Stimulated activated CD8-positive, alpha-beta memory T cell treated with anti-CD3 and anti-CD28 coated beads, Interleukin-7, amount 100 ng/mL, for 24 hours (primary cell): ENCODE measurements at places on chromosomes 2 and 18.

- DNase-seq = no peak
Measured at GRCh38 chr18:11752116-11752911, 63.2 kb downstream of the GNAL start.

- DNase-seq = no peak
Measured at GRCh38 chr2:238820916-238821315, 27.0 kb upstream of the TWIST2 start.

DNA sequence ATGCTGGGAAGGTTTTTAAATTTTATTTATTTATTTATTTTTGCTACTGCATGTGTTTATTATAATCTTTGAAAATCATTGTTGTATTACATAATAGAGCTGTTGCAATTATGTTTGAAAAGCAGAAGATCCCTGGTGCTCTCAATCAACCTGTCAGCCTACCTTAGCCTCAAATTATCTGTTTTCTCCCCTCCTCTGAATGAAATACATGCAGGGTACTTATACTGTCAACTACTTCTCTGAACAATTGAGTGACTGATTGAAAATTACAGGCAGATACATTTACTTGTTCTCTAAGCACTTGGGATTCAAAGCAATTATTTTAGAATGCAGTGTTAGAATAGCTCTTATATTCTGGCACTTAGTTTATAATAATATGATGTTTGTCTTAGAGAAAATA, 8.1 kb downstream of the KYNU start:
- no peak for DNase-seq

GRCh38 chr2:8296306-8296705, 385.6 kb upstream of the ID2 start:
- no peak for DNase-seq

- no peak for DNase-seq
Measured at GRCh38 chr2:134039912-134040581, 213.8 kb upstream of the MGAT5 start.

GRCh38 chr2:41966431-41966893, 81.4 kb upstream of the PKDCC start:
- DNase-seq = no peak

DNA sequence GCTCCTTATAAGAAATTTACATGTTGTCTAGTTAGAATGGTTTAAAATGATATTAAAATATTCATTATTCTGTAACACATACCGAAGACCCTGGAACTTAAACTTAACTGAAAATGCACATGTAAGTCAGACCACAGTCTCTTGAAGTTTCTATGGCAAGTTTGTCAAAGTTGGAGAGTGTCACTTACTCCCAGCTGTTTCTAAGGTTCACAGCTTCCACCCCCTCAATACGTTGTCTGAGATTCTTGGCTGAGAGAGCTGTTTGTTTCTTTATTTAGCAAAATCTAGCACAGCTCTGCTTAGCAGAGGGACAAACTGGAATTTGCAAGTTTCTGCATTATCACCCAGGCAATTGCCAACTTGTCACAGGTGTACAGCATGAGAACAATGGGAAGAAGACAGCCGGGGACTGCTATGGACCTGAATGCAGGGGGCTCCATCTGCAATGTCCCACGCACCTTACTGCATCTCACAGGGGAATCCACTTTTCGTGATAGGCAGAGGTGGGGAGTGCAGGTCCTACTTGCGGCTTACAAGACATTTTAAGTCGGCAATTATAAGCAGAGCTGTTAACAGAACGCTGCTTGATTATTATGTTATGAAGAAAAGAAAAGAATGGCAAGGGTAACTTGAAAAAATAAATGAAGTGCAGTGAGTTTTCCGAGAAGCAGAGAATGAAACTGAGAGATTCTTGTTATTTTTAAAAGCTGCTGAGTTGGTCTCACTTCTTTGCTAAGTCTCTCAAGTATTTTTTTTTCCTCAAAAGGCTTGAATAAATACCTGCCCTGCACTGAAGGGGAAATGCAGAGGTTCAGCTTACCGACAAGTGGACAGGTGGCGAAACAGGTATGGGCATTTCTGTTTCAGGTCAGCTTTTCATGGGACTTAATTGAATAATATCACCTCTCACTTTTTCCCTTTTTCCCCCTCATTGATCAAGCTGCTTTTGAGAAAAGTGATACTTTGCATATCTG, 1072.1 kb upstream of the FANCL start:
- DNase-seq = no peak

- DNase-seq = no peak
Measured at GRCh38 chr2:149799013-149799705, 211.6 kb upstream of the MMADHC start.

- DNase-seq = no peak
Measured at GRCh38 chr2:190407246-190407661, 901 bp upstream of the MFSD6 start.

DNA sequence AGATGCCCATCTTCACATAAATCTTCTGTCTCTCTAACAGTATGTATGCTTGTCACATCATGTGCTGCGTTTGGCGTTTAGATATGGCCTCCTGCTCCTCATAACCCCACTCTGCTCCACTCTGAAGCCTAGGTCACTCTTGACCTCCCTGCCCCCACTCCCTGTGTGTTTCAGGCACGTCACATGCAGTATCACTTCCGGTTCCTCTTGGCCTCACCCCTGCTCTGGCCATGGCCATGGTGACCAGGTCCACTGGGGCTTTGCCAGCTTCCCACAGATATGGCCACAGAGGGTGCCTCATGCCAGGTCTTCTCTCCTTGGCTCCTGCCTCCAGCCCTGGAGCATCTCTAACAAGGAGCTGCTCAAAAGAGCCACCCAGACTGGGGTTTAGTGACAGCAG, 160.0 kb downstream of the RNF152 start:
- no peak for DNase-seq

- no peak for DNase-seq
Measured at GRCh38 chr2:218605432-218605831, 2.3 kb upstream of the PLCD4 start.

GRCh38 chr18:65587491-65587890, 163.3 kb upstream of the CDH7 start:
- DNase-seq = no peak

GRCh38 chr18:58148954-58149471, 105.0 kb downstream of the NEDD4L start:
- no peak for DNase-seq

- no peak for DNase-seq
Measured at GRCh38 chr2:37829202-37829601, 95.9 kb upstream of the RMDN2 start.

DNA sequence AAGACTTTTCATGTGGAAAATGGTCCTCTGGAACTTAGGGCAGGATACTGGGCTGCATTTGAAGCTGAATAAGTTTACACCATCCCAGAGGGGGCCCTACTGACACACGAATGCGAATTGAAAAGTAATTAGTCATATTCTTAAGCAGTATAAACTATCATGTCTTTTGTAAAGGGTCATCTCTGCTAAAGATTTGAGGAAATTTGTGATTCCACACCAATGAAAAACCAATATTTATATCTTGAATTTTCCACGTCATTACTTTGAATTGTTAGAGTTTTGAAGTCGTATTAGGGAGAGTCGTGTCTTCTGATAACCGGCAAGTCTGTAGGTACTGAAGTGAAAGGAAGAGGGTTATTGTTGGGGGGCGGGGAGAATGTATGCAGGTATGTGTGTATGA, 4.1 kb upstream of the OTX1 start:
- no peak for DNase-seq

DNA sequence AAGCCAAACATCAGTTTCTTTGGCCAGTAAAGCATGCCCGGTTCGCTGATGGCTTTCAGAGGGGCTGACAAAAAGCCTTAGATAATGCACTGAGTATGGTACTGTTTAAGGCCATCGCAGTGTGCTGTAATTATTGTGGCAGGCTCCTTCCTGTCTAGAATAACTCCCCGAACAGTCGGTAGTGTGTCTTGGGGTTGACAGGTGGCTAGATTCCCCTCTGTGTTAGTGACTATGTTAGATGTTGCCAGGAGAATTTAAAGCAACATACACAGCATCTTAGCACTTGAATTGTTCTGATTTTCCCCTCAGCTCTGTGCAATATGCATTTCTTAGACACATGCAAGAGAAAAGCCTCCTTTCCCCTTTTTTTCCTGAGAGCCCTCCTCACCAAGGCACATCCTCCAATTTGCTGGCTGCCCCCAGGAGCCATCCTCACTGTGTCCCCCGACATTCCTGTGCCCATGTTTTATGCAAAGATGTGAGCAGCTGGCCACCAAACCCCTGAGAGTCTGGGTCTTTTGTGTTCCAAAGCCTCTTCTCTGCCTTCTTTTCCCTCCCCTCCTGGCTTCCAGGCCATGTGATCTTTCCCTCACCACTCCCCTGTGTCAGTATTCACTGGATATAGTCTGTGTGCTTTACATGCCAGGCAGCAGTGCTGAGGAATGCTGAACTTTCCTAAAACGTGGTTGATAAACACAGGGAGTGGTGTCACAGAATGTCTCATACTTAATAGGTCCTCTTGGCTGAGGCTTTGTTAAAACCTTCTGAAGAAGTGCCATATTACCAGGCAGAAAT, 331.5 kb downstream of the HRH4 start:
- no peak for DNase-seq

DNA sequence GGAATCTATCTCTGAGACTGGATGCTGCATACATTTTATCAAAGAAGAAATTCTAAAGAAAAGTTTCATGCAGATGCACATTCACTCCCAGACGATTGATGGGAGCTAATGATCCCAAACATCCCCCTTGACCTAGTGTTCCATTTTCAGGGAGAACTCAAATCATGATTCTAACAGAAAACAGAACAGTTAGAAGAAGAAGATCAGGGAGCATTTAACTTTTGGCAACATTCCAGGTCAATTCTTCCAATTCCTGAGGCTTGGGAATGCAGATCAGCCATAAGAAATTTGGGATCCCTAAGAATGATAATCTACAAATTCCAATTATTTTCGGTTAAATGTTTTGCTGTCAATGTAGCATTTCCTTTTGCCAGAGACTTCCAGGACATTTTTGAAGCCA, 96.6 kb downstream of the CPO start:
- no peak for DNase-seq

DNA sequence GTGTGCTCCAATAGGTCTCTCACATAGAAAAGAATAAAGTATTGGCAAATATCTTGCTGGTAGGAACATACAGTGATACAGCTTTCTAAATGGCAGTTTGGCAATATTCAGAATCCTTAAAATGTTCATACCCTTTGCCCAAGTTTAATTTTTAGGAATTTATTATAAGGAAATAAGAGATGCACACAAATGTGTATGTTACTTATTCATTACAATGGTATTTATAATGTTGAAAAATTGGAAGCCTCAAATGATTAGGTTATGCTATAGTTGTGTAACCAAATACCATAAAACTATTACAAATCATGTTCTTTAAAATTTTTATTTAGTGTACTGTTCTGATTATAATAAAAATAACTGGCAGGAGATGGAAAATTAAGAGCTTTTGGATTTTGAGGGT, 196.8 kb downstream of the MCFD2 start:
- DNase-seq = no peak

GRCh38 chr2:210555555-210555954, 844 bp upstream of the CPS1 start:
- DNase-seq = no peak

GRCh38 chr2:191901031-191901430, 54.1 kb upstream of the CAVIN2 start:
- DNase-seq = no peak

- no peak for DNase-seq
Measured at GRCh38 chr2:58131191-58132011, 84.8 kb downstream of the VRK2 start.

DNA sequence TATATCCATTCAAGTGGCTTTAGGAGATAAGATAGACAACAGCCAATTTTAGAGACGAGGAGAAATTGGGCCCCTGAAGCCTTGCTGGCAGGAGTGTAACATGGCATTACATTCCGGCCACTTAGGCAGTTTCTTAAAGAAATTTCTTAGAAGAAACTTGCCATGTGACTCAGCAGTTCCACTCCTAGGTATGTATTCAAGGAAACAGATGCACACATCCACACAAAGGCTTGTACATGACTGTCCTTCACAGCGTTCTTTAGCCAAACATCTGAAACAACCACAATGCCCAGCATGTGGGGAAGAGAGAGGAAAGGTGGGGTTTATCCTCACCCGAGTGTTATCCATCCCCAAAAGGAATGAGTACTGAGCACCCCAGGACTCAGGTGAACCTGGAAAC, 107.1 kb downstream of the NFATC1 start:
- no peak for DNase-seq

DNA sequence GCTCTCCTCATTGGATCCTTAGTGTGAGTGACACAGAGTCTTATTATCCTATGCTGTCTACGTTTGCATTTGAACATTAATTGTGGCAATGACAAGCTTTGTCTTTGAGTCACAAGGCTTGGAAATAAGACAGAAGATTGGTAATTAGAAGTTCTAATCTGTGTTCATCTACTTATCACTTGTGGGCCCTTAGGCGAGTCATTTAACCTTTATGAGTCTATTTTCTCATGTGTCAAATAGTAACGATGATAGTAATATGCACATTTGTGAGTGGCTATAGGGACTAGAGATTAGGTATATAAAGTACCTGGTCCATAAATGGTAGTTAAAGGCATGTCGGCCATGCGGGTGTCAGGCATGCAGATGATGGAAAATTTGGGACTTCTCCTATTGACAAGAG, 105.6 kb upstream of the NABP1 start:
- no peak for DNase-seq

DNA sequence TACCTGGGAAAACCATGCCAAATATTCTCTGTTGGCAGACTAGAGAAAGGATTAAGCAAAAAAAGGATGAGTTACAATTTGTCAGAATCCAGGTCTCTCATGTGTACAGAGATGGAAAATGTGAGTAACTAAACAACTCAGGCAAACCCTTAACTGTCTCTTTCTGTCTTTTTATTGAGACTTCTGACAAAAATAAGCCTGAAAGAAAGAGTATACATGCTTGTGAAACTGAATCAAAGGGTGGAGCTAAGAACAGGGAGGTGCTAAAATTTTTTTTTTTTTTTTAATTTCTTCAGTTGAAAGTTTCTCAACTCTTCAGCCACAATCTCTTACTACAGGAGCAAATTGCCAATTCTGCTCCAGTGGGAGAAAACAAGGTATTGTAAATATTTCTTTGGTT, at the start of gene SERPINB10:
Gene SERPINB10, plus strand, starts transcription at position 295 of the 400 bp plus-strand sequence. CDS start 7,553 bp downstream, outside the sequence.
- DNase-seq = no peak

- no peak for DNase-seq
Measured at GRCh38 chr2:235432741-235433520, 60.9 kb upstream of the AGAP1 start.

DNA sequence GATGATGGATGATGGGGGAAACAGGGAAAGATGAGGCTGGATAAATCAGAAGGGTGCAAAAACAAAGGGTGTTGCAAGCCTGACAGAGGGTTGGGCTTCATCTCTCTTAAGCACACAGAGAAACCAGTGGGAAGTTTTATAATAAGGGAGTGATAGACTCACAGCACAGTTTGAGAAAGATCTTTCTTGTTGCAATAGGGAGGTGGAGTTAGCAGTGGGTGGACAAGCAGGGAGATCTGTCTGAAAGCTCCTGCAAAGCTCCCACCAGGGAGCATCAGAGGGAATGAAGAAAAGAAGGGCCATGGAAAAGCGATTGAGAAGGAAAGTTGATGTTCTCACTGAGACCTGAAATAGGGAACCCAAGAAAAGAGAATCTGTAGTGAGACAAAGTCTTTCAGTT, 64.9 kb downstream of the BOD1L2 start:
- DNase-seq = no peak
